ENCODE measurements at places on chromosomes 13 and 19. TPM values are rescaled to one million over a fixed set of nuclear protein-coding genes. Genes with fewer than 3 reads are reported as not detected.

The ZNF506 gene
- 32.9 TPM for total RNA-seq

The RXFP2 gene
- not detected for total RNA-seq

GRCh38 chr19:42150364-42150763 is 18.1 kb upstream of the POU2F2 start:
- DNase-seq, result no peak

DNA sequence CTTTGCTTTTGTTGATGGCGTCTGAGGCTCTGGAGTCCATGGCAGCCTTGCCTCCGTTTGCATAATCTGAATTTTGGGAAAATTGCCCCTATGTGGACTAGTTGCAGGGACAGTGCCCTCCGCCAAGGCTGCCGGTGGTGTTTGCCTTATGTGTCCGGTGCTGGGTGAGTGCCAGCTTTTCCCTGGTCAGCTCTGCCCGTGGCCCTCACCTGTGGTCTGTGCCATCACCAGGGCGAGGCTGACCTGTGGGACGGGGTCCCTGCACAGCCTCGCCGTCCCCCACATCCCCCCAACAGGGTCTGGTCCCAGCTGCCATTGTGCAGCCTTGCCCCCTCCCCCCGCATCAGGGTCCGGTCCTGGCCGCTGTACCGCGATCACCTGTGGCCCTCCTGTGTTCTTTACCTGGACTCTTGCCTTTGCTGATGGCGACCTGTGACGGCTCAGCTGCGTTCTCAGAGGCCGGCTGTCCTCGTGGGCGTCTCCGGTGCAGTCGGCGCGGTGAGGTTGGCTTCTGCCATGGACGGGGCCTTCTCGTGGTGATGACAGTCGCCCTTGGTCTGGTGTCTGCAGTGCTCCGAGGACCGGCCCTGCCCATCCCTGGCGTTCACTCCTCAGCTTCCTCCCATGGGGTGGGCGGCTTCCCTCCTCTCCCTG is 12.6 kb downstream of the CSNK1G2 start:
- DNase-seq, result no peak

DNA sequence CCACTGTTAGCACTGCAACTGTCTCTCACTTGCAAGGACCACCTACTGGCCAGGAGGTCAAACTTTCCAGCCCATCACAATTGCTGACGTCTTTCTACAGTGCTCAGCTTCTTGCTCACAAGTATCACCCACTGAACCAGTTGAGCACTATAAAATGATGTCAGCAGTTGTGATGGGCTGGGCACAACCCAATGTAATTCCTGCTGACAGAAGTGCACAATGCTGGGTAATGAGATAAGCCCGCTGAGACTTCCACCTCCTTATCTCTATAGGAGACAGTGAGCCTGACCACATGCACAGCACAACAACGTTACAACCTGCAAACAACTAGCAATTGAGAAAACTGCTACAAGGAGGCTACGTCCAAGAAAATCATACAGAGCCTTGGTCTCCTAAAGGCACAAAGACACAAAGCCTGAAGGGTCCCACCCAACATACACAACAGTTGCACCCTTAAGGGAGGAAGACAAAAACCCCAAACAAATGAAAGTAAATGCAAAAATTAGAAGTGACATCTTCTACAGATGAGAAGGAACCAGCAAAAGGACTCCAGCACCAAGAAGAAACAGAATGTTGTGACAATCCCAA is 273.2 kb downstream of the LIG4 start:
- no peak for DNase-seq

DNA sequence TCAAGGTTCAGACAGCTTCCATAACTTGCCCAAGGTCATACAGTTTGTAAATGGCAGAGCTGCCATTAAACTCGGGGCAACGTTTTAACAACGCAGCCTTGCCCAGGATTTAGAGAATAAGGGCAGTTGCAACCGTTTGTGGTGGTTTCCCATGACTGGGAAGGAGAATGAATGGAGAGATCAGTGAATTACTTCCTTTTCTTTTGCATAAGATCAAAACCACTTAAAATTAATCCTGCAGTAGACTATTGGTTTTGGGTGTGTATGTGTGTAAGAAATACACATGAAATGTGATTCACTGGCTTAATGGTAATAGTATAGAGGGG is 179.1 kb upstream of the MIR17HG start:
- no peak for DNase-seq

- peak; percentile 96 for DNase-seq
Measured at GRCh38 chr19:639253-640160, at the start of gene FGF22. FGF22 (plus strand) TSS chr19:639879; CDS start chr19:639926, 47 bp downstream.

- DNase-seq, result no peak
Measured at GRCh38 chr19:18649371-18650020, 12.7 kb downstream of the KLHL26 start.

DNA sequence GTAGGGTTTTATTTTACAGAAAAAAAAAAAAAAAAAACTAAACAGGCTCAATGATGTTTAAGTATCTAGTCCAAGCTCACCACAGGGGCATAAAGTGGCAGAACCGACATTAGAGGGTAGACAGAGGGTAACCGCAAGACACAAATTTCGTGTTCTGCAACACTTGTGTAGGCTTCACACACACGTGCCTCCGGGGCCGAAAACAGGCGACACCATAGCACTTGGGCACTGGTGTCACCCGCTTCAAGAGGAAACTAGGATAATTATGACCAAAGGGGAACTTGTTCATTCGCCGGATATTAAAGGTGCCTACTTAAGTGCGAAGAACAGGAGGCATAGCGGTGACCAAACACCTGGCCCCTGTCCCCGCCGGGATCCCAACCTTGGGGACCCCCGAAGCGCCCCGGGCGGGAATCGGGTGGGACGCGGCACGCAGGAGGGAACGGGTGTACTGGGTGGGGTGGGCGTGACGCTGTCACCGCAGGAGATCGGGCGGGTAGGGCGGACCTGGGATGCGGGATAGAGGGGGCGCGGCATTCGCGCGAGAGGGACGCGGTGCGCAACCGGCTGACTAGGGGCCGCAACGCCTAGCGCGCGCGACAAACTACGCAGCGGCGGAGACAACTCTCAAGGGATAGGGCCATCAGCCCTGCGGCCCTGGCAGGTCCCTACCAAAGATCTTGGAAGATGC is 558 bp downstream of the MZT1 start:
- peak; percentile 68 for DNase-seq

DNA sequence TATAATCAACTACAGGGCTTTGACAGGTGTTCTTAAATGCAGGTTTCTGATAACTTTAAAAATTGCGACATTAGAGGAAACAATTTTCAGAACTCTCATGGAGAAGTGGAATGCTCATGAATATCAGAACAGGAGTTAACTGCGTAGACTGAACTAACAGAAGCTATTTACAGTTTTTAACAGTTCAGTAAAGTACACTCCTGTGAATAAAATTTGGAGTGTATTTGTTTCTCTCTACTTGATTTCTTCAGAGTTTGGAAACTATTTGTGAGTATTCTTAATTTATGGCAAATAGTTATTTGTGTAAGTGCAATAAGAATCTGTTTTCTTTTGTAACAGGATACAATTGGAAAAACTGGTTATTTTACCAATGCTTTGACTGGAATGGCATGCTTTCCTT is 114.4 kb downstream of the TNFRSF19 start:
- no peak for DNase-seq

DNA sequence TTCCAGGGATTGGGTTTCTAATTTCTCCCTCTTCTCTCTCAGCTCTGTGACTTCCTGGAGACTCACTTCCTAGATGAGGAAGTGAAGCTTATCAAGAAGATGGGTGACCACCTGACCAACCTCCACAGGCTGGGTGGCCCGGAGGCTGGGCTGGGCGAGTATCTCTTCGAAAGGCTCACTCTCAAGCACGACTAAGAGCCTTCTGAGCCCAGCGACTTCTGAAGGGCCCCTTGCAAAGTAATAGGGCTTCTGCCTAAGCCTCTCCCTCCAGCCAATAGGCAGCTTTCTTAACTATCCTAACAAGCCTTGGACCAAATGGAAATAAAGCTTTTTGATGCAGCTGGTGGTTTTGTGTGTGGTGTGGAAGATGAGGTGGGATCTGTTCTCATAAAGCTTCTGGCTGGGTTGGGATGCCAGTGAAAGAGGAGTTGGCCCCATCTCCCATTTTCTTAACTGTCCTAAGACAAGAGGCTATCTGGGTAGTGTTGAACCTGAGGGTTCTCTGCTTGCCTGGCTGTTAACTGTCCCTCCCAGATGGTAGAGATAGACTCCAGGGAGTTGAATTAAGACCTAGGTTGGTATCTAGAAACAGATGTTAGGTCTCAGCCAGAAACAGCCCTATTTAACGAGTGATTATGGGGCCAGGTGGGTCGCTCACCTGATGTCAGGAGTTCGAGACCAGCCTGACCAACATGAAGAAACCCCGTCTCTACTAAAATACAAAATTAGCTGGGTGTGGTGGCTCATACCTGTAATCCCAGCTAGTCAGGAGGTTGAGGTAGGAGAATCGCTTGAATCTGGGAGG is 1.6 kb downstream of the FTL start:
- DNase-seq, result no peak

DNA sequence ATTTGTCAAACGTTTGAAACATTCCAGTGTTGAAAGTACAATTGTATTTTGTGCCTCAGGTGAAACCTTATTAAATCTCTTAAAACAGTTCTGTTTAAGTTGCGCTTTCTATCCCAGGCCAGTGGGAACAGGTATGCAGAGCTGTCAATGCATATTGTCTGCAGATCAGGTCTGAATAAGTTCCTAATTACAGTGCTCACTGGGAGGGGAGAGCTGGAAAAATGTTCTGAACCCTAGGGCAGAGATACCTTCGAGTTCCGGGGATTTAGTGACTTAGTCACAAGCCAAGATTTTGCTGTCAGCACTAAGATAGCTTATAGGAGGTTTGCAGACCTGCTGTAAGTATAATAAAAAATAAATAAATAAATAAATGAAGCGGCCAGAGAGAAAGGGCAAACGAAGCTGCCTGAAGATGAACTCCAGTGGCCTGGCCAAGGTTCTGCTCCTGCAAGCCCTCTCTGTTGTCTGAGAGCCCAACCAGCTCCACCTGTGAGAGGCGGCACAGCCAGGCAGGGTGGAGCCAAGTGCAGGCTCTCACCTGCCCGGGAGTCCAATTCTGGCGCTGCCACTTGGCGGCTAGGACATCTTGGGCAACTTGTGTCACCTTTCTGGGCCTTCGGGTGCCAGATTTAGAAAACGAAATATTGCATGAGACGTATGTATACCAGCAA is 97.9 kb upstream of the SLC7A1 start:
- no peak for DNase-seq

GRCh38 chr13:102597029-102597961 is 509 bp downstream of the TPP2 start:
- DNase-seq, result peak; percentile 31

DNA sequence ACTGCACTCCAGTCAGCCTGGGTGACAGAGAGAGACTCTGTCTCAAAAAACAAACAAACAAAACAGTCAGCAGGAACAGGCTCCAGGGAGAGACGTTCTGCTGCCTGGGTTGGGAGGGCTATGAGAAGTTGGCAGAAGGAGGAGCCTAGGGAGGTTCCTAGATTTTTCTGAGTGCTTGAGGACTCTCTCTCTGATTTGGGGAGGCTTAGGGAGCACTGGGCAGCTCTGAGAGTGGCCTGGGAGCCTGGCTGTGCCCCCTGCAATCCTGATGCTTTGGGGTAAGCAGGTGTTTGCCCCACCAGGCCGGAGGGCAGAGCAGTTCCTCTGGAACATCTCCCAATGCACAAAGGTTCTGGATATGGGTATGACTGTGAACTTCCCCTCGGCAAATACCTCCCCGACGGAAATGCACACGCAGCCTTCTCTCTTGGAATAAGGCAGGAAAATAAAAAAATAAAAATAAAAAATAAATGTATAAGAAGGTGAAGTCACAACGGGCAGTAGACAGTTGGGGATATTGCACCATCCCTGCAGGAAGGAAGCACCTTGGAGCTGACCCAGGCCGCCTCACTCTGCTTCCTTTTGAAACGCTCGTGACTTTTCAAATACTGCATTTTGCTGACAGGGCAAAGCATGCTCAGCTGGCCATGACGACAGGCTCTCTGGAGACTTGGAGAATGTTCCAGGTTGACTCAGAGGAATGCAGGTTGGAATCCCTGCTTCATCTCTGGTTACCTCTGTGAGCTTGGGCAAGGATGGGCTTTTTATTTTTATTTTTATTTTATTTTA is 26.5 kb upstream of the HOMER3 start:
- DNase-seq, result no peak

GRCh38 chr13:27466513-27466912 is 16.1 kb upstream of the MTIF3 start:
- no peak for DNase-seq

DNA sequence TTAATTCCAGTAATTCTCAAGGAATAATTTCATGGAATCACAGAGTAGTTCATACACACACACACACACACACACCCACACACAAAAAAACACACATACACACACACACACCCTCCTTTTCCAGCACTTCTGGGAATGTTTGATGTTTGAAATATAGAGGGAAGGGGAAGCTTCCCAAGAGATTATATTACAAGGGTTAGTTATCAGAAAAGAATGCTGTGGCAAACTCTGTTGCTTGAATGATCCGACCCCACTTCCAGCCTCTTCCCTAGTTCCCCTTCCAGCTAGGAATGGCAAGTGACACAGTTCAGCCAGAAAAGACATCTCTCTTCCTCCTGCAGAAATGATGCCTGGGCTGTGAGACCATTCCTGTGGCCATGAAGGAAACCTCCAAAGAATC is 49.9 kb downstream of the KCTD12 start:
- no peak for DNase-seq

Data from activated CD4-positive, alpha-beta memory T cell treated with anti-CD3 and anti-CD28 coated beads for 36 hours (primary cell).